ENCODE measurements at places on chromosomes 3 and 15.

DNA sequence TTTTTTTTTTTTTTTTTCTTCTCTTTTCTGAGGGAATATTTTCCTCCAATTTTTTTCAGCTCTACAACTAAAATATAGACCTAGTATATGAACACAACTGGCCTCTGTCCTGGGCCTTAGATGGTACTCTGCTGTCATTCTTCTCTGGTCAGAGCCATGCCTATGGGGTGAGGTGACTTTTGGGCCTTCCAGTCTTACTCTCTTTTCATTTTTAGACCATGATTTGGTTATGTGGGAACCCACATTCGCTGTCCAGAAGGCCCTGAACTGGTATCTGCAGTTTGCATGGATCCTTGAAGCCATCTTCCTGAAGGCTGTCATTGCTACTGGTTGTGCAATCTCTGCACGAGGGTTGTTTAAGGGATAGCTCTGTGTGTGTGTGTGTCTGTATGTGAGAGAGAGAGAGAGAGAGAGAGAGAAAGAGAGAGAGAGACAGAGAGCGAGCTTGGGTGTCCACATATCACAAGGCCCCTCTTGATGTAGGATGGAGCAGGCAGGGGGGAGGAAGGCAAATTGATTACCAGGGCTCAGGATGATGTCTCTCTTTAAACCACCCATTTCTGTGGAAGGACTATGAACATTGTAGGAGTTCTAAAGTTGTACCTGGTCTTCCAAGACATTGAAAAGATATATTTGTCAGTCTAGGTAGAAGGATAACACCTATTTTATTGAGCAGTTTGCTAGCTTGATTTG is 6.9 kb downstream of the TGFBR2 start:
- no peak for ATAC-seq

- ATAC-seq, result no peak
Measured at GRCh38 chr15:50262533-50262932, 3.0 kb downstream of the HDC start.

DNA sequence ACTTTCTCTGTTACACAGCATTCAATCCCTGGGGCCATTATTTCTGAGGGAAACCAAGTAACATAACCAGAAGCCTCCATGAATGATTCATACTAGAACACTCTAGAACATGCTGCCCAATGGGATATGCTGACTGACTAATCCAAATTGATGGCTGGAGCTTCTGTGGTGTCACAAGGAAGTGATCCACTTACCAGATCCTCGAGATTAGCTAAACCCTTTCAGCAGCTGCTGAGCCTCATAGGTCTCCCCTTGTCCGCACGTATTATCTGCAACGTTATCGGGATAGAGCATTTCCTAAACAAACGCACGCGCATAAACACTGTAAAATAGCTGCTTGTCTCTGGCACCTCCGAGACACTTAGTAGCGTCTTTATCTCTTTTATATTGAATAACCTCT is 61.2 kb upstream of the PROK2 start:
- ATAC-seq, result no peak

DNA sequence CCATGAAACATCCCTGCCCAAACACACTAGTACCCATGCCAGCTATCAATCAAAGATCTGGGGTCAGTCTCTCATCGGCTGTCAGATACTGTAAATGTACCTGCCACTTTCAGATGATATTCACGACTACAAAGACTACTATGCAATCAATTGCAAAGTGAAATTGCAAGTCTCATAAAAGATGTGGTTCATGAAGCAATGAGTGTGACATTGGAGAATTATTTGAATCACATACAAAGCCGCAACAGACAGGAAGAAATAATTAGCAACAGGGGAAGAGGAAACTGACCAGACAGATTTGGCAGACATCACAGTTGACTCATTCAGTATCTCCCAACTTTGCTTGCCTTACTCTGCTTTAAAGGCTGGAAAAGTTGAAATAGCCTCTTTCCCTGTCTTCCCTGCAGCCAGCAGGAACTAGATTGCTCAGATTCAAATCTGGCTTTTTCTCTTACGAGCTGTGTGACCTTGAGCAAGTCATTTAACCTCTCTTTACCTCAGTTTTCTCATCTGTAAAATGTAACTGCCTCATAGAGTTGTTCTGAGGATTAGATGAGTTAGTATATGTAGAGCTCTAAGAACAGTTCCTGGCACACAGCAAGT is 95.7 kb upstream of the C3orf80 start:
- ATAC-seq, result no peak

DNA sequence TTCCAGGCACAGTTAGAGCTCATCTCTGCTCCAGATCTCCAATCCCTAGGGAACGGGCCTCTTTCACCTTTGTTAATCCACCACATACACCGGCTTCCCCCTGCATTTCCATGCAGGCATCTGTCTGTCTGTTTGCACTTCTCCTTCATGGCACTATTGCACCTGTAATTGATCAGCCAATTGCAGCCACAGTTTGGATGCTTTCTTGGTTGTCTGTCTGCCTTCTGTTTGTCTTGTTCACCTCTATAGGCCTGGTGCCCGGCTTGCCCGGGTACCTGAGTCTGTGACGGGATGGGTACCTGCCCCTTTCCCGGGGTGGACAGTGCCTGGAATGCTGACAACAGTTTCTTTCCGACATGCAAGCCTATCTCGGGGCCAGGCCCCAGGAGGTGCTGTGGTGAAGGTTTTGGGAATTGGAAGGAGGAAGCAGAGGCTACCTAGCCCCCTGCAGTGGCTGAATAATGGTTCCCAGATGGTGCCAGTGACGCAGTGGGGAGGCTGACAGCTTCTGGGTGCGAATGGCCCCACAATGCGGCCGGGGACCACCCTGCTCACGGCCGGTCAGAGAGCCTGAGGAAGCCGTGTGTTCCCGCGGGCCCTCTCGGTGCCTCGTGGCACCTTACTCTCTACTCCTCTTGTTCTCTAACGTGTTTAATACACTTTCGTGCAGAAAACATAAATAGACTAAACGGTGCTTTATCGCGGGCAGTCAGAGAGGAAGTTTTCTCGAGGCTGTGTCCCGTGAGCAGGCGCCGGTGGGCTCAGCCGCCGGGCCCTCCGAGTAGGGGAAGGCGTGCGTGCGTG is 31.3 kb upstream of the RAB6B start:
- ATAC-seq, result peak; percentile 8

DNA sequence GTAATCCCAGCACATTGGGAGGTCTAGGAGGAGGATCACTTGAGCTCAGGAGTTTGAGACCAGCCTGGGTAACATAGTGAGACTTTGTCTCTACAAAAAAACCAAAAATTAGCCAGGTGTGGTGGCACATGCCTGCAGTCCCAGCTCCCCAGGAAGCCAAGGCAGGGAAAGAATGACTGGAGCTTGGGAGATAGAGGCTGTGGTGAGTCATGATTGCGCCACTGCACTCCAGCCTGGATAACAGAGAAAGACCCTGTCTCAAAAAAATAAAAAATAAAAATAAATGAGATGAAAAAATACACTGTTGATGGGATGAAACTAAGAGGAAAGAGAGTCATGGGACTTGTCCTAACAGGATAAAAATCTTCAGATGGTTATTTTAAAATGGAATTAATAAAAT is 137.6 kb downstream of the IMPG2 start:
- ATAC-seq, result no peak

GRCh38 chr3:140505876-140506275 is 172.0 kb upstream of the TRIM42 start:
- no peak for ATAC-seq

DNA sequence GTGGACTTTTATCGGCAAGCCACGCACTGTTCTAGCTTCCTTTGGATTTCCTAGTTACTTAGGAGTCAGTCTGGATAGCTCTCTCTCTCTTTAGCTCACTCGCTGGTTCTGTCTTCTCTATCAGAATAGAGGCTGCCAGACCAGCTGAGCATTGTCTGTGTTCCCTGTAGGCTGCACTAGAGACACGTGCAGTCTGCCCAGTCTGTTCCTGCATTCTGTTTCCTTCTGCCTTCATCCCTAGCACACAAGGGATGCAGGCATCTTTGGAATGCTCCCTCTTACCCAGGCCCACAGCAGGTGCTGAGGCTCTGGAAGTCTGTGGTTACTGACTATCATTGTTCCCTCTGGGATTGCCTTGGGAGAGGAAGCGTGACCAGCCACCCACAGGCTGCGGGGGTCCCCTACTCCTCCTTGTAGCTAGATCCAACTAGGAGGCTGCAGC is 322.8 kb downstream of the ZNF621 start:
- peak; percentile 72 for ATAC-seq

Data from motor neuron (in vitro differentiated cells).